Spinal cord (tissue), 10 donors: ENCODE measurements at places on chromosomes 3 and 15. TPM values are rescaled to one million over a fixed set of nuclear protein-coding genes. Genes with fewer than 3 reads are reported as not detected.

GRCh38 chr3:13122081-13123012 is 49.1 kb upstream of the IQSEC1 start:
- DNase-seq, result no peak

- DNase-seq, result no peak
Measured at GRCh38 chr15:84934942-84935729, 46.5 kb upstream of the PDE8A start.

- no peak for DNase-seq
Measured at GRCh38 chr15:84402856-84403608, 167.5 kb downstream of the GOLGA6L4 start.

DNA sequence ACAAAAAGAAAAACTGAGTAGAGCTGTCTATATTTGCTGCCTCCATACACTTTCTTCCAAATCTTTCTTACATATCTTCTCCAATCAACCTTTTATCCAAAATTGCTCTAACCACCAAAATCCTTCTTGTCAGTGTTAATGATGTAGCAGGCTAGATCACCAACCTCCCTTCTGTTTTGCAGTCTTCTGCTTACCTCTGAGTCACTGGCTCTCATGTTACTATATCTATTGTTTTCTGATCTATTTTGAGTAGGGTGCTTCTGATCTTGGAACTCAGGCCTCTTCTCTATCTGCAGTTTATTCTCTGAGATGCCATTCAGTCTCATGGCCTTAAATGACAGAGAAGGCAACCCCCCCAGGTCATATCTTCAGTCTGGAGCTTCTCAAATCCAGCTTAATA is 26.3 kb upstream of the AADAC start:
- DNase-seq, result no peak

The P2RY12 gene
- polyA plus RNA-seq, result 62.7 TPM

The C3orf85 gene
- polyA plus RNA-seq, result 0.21 TPM

The CSPG4 gene
- 25.6 TPM for polyA plus RNA-seq

The BFSP2 gene
- polyA plus RNA-seq, result not detected
